ENCODE measurements at places on chromosomes 3 and 15.

DNA sequence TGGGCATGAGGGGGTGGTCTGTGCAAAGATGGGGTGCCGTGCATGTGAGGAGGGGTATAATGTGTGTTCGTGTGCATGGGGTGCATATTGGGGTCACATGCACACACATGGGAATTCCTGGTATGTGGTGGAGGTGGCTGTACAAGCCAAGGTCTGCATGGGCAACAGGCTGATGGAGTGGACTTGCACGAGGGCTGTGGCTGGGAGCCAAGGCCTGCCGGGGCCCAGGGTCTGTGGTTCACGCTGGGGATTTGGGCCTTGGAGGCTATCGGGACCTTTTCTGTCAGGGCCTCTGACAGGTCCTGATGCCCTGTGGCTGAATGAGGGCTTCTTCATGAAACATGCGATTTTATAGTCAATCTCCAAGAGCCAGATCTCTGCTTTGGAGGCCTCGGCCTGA is 9.8 kb upstream of the PLXND1 start:
- DNase-seq = no peak

GRCh38 chr3:29203851-29204250 is 77.0 kb upstream of the RBMS3 start:
- DNase-seq = no peak

GRCh38 chr3:5112043-5112442 is 10.0 kb upstream of the ARL8B start:
- no peak for DNase-seq

DNA sequence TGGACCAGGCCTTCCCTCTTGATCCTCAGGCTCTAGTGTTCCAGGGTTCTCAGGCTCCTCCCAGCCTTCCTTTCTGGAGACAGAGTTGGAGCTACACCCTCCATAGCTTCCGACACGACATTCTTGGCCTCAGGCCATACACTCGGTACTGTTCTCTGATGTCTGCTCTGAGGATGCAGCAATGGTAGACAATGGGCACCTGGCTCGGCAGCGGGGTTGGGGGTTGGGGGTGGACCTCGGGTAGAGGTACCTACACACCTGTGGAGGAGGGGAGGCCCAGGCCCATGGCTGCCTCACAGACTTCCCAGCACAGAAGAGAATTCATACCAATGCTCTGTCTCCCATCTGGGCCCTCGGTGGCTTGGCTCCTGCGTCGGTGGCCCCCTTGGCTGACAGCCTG is 21.4 kb downstream of the CCDC13 start:
- DNase-seq = peak; percentile 16

- DNase-seq = no peak
Measured at GRCh38 chr3:15092686-15093085, 6.3 kb downstream of the RBSN start.

DNA sequence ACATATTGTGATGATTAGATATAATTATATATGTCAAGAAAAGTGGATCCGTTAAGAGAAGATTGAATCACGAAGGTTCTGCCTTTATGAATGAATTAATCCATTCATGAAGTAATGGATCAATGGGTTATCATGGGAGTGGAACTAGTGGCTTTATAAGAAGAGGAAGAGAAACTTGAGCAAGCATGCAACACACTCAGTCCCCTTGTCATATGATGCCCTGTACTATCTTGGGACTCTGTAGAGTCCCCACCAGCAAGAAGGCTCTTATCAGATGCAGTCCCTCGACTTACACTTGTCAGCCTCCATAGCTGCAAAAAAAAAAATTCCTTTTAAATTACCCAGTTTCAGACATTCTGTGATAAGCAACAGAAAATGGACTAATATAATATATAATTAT is 301.9 kb downstream of the RAP2B start:
- DNase-seq = no peak

- DNase-seq = no peak
Measured at GRCh38 chr15:70792171-70792573, 28.8 kb upstream of the UACA start.

GRCh38 chr3:132418916-132419315 is 1.6 kb downstream of the DNAJC13 start:
- no peak for DNase-seq

DNA sequence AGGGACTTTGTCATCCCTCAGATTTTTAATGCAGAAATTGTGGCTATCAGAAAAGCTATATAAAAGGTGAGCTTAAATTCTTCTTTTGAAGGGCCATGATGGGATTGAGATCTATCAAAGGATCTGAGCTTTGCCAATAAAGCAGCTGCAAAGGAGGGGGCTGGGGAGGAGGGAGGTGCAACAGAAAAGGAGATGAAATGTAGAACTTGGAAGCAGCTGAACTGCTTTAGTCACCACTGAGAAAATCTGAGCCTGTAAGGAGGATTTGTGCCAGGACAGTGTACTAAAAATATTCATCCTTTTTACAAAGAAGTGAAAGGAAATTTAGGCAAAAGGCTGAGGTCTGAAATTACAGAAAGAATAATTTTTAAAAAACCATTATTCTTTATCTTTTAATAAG is 10.4 kb downstream of the TSPAN3 start:
- no peak for DNase-seq

GRCh38 chr15:78946493-78946892 is 1.6 kb upstream of the CTSH start:
- DNase-seq = no peak

- DNase-seq = no peak
Measured at GRCh38 chr3:67489816-67490215, 164.6 kb downstream of the SUCLG2 start.

DNA sequence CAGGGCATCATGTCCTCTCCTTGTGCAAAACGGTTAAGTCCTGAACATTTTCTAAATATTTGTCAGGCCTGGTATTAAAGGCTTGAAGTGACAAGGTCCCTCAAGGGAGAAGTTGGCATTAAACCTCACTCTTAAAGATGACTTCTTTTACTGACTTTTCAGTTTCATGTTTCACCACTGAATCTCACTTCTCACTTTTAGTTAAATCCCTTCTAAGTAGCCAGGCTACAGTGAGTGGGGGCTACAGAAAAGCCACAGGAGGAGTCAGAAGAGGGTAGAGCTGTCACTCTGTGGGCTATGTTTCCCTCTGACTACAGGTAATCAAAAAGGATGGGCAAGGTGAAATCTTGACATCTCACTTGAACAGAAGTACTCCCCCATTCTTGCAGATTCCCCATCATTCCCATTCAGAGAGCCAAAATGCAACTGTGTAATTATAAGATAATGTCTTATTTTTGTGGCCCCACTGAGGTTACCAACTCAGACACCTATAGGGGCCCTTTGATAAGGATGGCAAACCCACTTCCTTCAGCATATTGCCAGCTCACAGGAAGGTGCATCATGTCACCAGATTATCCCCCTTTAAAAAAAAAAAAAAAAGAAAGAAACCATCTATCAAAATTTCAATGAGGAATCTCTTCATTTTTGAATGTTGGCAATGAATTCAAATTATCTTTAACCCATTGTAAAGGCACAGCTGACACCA is 790.1 kb upstream of the CFAP20DC start:
- DNase-seq = no peak

- DNase-seq = peak; percentile 57
Measured at GRCh38 chr3:122560680-122561079, 3.4 kb downstream of the PARP9 start.

GRCh38 chr3:8985411-8985831 is 22.1 kb upstream of the RAD18 start:
- no peak for DNase-seq

DNA sequence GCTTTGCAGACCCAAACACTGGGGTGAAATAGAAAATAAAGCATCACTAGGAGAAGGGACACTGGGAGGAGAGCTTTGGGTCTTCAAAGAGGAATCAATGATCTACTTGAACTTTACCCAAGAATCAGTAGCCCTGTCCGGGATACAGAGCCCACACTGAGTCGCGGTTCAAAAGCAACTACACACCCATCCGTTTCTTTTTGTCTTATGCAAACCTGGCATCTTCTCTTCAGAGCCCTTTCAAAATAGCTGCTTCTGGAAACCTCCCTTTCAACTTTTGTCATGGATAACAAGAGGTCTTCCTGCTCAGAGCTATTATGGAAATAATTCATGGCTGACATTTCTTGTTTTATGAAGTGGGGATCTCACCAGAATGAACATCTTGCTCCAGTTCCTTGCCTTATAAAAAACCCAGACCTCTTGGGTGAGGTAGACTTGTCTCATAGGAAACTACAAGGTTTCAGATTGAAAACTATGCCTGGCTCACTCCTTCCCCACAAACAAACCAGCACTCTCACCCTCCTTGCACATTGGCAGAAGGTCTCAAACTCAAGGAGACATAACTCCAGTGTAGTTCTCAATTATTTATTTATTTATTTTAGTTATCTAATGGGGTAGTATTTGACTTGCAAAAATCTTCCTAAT is 115.1 kb upstream of the ARHGEF3 start:
- no peak for DNase-seq

- no peak for DNase-seq
Measured at GRCh38 chr3:172272698-172273097, 175.6 kb downstream of the GHSR start.

- DNase-seq = no peak
Measured at GRCh38 chr3:120113128-120114116, 19.2 kb upstream of the GSK3B start.

DNA sequence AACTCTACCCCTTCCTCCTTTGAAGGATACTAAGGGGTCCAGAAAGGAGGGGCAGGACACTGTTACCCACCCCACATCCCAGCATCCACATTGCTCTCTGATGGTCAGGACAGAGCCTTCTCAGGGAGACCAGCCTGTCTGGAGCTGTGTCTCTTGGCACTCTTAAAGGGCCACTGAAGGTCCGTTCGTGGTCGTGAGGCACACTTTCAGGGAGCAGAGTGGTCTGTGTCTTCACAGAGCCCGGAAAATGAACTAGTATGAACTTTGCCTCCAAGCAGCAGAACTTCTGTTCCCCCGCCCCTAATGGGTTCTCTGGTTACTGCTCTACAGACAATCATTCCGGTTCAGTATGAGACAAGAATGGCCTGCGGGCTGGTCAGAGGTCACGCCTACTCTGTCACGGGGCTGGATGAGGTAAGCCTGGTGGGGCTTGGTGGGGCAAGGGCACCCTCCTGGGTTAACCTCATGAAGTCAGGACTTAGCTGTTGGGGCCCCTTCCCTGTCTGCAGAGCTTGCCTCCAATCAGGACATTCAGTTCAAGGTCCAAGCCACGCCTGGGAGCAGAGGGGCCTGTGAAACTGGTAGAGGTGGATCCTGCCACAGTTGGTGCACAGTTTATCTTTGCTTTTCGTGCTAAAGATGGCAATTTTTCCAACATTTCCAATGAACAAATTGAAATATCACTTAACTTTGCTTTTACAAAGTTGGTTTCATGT is 33.2 kb downstream of the CAPN3 start:
- DNase-seq = no peak

- DNase-seq = no peak
Measured at GRCh38 chr3:17062736-17063135, 178.0 kb downstream of the PLCL2 start.

- no peak for DNase-seq
Measured at GRCh38 chr3:56415652-56416051, 52.6 kb downstream of the ERC2 start.

GRCh38 chr15:93048759-93049161 is 40.3 kb downstream of the RGMA start:
- DNase-seq = no peak

DNA sequence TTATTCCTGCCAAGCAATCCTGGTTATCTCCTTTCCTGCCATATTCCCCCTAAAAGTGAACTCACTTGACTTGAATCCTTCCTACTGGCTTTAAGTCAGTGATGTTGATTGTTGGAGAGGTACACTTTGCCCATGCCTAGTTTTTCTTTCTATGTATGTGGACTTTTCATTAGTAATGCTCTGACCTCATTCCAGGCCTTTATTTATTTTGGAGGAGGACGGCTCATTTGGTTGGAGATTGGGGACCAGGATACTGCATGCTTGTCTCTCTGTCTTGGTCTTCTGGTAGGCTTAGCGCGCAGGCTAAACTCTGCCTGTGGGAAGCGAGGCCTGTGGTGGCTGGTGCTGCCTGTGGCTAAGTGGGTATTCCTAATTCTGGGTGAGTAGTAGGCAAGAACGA is 29.1 kb upstream of the MTMR10 start:
- no peak for DNase-seq

DNA sequence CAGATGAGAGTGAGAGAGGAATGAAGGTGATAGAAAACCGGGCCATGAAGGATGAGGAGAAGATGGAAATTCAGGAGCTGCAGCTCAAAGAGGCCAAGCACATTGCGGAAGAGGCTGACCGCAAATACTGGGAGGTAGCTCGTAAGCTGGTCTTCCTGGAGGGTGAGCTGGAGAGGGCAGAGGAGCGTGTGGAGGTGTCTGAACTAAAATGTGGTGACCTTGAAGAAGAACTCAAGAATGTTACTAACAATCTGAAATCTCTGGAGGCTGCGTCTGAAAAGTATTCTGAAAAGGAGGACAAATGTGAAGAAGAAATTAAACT is 88.9 kb downstream of the EOMES start:
- no peak for DNase-seq

DNA sequence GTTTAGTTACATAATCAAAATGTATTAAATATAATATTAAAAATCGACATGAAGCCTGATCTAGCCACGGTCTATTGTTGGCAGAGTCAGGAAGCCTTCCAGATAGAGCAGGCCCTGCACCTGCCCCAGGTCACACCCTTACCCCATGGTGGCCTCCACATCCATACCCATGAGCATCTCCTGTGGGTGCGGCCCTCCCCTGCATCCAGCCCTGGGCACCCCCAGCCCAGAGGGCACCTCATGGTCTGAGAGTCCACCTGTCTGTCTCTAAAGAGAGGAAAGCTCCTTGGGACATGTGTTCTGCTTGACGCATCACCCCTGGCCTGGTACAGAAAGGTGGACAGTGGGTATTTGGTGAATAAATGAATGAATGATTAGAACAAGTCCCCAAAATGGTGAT is 37.2 kb upstream of the CSPG4 start:
- DNase-seq = no peak

- no peak for DNase-seq
Measured at GRCh38 chr3:134931045-134931785, 136.2 kb downstream of the EPHB1 start.

DNA sequence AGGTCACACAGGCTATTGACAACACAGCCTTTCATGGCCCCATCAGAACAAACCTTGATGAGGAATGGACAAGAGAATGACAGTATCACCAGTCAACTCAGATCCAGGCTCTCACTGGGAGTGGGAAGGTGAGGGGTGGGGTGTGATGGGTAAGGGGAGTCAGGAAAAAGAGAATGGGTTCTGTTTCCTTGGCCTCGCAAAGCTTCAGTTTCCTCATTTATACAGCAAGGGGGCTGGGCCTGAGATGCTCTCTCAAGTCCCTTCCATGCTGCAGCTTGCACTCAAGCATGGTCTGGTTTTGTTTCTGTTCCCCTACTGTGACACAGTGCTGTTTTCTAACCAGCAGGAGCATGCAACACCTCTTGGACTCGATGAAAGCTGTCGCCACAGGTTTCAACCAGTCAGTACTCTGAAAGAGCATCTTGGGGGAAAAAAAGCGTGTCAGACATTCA is 65.7 kb upstream of the IL12A start:
- DNase-seq = no peak

- DNase-seq = no peak
Measured at GRCh38 chr15:50164458-50164857, 17.5 kb upstream of the SLC27A2 start.
